ENCODE measurements at places on chromosomes 6 and 20. TPM values are rescaled to one million over a fixed set of nuclear protein-coding genes. Genes with fewer than 3 reads are reported as not detected.
A peak's percentile ranks its signal among the peaks of the same experiment; 100 is the strongest.

- DNase-seq: no peak
These were observed 44.1 kb upstream of the ADGRF4 start for GRCh38 chr6:47654255-47654654.

- DNase-seq: no peak
These were observed 110.0 kb upstream of the SLC35B3 start for GRCh38 chr6:8545336-8545735.

- DNase-seq: no peak
These were observed at the start of gene RAET1E for GRCh38 chr6:149897855-149898744. Gene RAET1E, minus strand, starts transcription at chr6:149898113. Its CDS starts 7,212 bp downstream, at chr6:149890901.

GRCh38 chr6:26597821-26598220 lies 1.1 kb downstream of the ABT1 start:
- DNase-seq: no peak

- DNase-seq: no peak
These were observed 380.0 kb upstream of the FLRT3 start for GRCh38 chr20:14717134-14717999.

Gene EHMT2
- total RNA-seq: 33.1 TPM

GRCh38 chr6:159042003-159042825 lies 2.6 kb downstream of the TAGAP start:
- peak; percentile 32 for DNase-seq

DNA sequence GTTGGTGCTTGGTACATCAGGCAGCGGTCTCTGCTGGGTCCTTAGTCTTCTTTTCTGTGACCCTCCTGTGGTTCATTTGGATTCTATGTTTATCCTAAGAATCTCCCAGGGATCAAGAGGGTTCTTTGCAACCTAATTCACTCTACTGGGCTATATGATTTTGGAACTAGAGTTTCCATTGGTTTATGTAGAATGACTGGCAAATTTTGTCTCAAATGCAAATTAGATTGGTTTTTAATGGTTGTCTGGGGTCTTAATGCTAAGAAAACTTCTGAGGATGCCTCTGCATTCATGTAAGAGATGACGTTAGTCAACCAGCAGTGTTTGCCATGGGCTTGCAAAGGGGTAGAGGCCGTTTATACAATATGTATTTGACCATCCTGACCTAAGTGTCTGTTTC lies 129.8 kb upstream of the ZFP64 start:
- DNase-seq: no peak

Gene LY6G6D
- 3.1 TPM for total RNA-seq

Gene LRFN2
- 0.11 TPM for total RNA-seq

GRCh38 chr6:63685446-63686379 lies 50.1 kb downstream of the PHF3 start:
- DNase-seq: no peak

DNA sequence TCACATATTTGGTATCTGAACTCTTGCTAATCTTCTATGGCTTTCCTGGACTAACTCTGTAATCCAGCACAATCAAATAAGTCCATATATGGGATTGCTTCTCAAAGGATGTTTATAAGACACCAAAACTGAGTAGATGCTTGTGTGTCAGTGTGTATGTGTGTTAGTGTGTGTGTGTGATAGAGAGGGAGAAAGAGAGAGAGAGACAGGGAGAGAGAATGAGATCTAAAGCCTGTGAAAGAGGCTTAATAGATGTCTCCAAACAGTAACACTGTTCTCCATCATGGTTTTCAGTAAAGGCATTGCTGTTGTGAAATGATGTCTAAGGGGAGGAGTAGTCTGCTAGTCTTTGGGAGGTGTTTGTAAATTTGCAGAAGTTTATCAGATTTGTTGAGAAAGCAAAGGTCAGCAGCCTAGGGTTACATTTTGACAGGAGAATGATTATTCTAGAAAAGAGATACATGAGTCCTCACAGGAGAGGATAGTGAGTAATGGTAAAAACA lies 73.9 kb upstream of the MLIP start:
- no peak for DNase-seq

DNA sequence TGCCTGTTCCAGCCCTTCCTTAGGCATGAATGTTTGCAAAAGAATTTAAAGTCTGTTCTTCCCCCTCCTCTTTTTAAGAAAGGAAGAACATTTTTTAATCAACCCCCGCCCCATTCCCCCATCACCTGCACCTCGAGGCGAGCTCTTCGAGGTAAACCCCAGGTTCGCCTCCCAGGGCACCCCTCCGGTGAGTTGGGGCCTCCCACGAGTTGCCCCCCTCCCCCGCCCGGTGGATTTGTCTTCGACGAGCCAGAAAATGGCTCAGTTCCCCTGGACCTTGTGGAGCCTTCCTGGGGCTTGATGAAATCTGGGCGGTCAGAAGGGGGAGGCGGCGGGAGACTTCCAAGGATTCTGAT lies 256 bp upstream of the OVOL2 start:
- DNase-seq: no peak

Gene KIZ
- 32.9 TPM for total RNA-seq

DNA sequence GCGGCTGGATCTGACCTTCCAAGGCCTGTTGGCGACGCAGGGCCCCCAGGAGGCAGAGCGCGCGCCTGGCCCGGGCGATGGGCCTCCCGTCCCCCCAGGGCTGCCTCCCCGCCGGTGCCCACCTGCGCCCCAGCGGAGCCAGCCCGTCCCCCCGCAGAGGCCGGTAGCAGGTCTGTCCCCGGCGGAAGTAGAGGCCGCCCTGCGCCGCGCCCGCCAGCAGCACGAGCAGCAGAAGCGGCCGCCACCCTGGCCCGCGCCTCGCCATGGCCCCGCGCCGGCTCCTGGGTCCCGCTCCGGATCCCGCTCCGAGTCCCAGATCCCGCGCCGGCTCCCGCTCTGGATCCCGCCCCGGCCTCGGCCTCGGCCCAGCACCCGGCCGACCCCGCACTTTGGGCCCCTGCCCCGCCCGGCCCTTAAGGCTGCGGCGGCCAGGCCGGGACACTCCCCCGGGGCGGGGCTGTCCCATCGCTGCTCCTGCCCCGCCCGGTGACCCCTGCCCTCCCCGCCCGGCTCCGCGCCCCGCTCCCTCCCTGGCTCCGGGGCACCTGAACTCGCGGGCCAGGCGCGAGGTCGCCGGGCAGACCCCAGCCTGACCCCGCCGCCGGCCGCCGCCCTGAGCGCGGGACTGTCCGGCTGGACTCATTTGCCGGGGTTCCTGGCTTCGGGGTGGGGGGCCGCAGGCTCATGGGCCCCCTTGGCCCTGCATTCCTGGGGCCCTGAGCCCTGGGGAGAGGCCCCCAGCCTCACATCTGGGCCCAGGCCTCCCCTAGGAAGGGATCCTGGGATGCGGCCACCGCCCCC lies at the start of gene CTSZ:
CTSZ (minus strand) TSS at position 391 of the 801 bp plus-strand sequence; CDS start at position 265, 126 bp downstream.
- DNase-seq: no peak

DNA sequence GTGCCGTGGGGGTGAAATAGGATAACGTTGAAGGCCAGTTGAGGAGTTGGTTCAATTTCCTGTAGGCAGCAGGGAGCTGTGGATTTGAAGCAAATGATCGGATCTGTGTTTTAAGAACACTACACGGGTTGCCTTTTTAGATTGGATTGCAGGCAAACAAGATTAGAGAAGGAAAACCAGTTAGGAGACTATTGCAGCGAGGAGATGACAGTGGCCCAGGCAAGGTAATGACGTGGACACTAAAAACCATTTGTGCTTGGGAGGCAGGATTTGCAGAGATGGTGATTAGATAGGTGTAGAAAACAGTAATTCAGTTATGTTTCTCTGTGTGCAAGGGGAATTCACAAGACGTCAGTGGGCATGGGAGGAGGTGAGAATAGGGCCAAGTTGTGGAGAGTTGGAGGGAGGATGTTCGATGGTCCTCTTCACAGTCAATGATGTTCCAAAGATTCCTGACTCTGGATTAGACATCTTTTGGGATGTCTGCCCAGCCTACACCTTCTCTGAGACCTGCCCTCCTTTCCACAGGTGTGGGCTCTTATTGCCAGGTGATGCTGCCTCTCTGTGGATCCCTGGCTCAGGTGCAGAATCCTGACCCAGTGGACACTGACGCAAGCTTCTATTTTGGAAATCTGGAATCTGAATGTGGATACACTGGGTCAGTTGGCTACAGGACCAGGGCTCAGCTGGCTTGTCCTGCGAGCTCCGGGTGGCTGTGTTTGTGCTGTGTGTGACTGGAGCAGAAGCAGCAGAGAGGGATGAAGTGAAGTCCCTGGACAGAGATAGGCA lies 54.2 kb downstream of the TFAP2C start:
- peak; percentile 41 for DNase-seq

Gene NRSN1
- total RNA-seq: 0.90 TPM

- no peak for DNase-seq
These were observed 253.7 kb downstream of the TMEM242 start for GRCh38 chr6:157069585-157069984.

GRCh38 chr6:5786969-5787720 lies 219.6 kb downstream of the NRN1 start:
- no peak for DNase-seq

- DNase-seq: no peak
These were observed 202.7 kb upstream of the MARCKS start for GRCh38 chr6:113654396-113654795.

DNA sequence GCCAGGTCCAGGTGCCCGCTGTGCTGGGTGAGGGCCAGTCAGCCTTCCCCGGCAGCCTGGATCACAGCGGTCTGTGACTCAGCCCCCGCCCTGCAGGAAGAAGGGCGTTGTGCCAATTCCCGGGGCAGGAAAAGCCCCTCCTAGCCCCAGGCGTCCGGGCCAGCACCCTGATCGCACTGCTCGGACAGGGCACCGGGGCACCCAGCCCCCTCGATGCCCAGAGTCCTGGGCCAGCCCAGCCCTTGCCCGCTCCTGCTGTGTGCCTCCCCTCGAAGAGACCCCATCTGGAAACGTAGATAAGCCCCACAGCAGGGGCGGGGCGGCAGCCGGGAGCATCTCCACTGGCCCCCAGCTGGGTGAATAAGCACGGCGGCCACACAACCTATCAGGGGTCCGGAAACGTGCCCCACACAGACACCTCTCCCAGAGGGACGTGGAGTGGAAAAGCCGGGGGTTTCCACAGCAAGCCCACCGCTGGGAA lies 9.9 kb downstream of the LAMA5 start:
- no peak for DNase-seq

DNA sequence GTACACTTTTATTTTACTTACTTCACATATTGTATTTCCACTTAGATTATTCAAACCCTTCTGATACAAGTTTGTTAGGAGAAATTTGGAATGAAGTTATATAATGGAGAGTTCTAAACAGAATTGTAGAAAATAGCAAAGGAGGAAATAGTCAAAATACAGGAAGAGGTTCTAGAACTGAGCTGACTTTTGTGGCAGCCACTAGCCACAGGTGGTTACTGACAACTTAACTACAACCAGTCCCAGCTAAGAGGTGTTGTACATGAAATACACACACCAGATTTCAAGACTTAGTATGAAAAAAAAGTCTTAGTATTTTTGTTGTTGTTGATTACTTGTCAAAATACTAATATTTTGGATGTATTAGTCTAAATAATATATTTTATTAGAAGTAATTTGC lies 727.4 kb upstream of the CITED2 start:
- no peak for DNase-seq

Gene WFDC2
- total RNA-seq: not detected

GRCh38 chr6:10690651-10691445 lies 3.6 kb downstream of the C6orf52 start:
- DNase-seq: no peak

Gene ARHGAP40
- total RNA-seq: 1.9 TPM

GRCh38 chr20:8796088-8796660 lies 272.7 kb upstream of the PLCB4 start:
- no peak for DNase-seq

Gene ANKEF1
- 1.7 TPM for total RNA-seq

DNA sequence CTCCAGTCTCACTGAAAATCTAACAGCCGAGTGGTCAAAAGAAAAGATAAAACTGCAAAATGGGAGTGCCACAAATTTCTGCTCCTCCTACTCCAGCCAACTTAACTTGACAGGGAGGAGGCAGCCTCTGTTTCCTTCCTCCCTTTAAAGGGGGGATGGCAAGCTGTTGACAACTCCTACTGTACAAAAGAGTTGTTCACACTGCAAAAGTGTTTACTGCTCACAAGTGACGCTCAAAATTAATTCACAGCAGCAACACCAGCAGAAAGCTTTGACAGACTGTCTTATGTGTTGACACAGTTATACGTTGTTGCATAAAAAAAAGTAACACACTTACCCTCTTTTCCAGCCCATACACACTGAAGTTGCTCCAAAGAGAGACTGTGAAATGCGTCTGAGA lies 169.8 kb downstream of the BACH2 start:
- no peak for DNase-seq
